ENCODE measurements at places on chromosomes 5 and 9.

DNA sequence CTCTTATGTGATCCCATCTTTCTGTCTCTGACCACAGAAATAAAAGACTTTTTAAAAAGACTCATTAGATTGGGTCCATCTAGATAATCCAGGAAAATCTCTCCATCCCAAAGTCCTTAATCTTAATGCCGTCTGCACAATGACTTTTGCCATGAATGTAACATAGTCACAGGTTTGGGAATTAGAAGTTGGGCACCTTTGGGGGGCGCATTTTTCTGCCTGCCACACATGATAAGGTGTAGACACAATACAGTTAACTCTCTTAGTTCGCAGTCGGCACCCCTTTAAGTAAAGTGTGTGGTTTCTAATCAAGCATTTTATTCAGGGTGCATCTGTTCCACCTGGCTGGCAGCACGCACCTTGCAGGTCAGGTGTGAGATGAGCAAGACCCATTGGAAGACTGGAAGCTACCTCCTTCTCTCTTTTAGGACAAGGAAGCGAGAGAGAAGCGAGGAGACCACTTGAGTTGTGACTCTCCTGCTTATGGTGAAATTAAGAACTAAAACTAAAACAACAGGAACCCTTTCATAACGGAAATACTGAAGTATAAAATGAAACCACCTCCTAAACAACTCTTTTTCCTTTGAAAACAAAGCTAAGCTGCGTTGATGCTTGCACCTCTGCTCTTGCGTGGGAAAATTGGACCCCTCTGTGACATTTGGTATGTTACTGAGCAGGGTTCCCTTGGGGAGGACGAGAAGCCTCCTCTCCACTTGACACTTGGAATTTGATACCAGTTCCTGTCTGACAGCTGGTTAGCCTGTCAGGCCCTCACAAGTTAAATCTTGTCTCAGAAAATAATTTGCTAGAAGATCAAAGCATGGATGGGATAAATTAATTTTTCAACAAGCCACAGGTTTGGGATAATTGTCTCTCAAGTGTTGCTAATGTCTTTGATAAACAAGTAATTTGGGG lies 304.6 kb upstream of the DMRT1 start:
- DNase-seq = no peak

- no peak for DNase-seq
Measured at GRCh38 chr5:131679911-131680310, 44.9 kb upstream of the RAPGEF6 start.

DNA sequence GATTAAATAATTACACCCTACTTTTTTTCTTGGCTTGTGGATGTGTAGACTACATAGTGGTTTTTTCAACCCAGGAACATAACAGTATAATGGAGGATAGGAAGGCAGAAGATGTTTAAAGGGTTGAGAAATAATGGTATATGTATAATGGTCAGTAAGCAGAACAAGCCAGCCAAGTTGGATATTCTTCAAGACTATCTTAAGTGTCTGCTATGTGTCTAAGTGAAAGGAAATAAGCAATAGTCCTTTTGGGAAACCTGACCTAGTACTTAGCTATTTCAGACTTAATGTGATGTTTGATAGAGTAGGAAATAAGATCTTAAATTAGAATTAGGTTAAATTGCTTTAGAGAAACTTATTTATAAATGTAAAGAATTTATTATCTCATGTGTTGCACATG lies 85.7 kb downstream of the PTPDC1 start:
- DNase-seq = no peak

DNA sequence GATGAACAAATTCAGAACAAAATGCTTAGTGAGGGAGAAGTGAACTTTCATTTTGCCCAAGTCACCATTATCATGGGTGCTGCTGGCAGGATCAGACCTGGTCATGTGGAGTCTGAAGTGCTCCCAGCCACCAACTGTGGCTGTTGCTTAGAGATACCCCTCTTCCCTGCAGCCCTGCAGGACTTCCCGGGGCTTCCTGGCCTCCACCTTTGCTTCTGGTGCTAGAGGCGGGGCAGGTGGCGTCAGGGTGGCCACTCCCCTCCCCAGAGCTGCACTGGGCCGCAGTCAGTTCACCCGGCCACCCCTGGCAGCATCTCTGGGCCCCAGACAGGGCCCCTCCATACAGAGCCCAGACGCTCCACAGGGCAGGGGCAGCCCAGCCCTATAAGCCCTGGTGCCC lies 30.0 kb upstream of the SLC12A7 start:
- no peak for DNase-seq

DNA sequence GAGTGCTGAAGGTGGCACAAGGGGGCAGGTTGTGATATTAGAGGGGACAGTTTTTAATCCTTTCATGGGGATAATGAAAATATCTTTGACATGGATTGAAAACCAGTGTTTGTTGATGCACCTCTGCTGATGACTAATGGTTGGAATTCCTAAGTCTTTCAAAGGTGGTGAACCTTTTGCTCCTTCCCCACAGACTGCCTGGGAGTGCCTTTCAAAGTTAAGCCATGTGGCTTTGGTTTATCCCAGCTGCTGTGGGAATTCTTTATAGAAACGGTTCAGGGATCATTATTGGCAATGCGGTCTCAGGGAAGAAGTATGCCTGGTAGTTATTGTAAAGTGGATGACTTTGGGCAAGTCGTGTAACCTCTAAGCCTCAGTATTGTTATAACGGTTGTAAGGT lies 45.7 kb downstream of the PIP5K1B start:
- DNase-seq = no peak

DNA sequence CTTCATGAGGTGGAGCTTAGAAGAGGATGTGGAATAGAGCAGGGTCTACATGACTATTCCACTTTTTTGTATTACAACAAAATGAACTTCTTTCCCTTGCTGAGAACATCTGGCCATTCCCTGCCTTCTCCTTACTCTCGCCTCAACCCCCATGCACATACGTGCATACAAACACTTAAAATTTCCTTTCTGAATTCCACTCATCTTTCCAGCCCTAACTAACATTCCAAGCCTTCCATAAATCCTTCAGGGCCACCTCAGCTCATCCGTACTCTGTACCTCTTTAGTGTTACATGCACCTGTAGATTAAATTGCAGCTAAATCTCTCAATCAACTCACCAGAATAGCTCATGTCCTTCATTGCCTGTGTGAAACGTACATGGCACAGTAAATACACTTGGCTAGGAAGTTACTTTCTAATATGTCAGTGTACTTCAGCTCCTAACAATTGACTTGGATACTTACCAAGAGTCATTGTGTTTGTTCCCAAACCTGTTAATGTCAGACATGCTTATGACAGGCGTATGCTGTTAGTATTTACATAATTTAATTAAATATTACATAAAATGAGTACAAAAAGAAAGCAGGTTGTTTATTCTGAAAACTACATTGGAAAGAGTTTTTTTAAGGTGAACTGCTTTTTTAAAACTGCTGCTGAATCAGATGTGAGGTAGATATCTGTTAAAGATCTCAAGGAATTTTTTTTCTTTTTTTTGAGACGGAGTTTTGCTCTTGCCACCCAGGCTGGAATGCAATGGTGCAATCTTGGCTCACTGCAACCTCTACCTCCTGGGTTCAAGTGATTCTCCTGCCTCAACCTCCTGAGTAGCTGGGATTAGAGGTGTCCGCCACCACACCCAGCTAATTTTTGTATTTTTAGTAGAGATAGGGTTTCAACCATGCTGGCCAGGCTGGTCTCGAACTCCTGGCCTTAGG lies 55.7 kb downstream of the GLIS3 start:
- DNase-seq = no peak

DNA sequence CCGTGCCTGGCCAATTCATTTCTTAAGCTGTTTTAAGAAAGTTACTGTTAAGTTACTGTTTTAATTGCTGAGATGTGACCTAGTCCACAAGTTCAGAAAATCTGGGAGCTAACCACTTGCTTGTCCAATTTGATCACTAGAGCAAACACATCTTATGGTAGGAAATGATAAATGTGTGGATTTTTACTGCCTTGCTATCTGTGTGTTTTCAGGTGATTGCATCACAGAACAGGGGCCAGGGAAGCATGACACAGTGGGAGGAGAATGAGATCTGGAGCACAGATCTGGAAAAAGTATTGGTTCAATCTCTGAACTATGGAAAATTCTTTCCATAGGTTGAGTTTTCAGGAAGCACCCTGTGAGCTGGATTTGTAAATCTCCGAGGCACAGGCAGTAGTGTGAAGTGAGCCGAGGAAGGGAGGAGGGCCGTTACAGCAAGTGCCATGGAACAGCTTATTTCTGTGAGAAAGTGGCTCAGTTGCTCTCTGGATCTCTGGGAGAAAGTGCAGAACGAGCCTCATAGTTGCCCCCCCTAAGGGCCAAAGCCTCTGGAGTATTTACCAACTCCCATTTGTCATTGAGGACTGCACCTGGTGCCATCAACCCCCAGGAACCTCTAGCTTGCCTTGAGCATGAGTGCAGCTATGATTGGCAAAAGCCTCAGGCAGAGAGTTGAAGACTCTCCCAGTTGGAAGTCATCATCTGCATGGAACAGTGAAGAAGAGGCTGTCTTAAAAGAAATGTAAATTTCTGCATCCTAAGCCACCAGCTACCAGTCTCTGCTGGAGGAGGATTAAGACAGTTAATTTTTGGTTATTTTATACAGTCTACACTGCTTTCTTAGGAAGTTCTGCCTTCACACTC lies 161.8 kb upstream of the CLINT1 start:
- DNase-seq = no peak

GRCh38 chr5:176180339-176180738 lies 57.9 kb upstream of the SIMC1 start:
- DNase-seq = no peak
